ENCODE measurements at places on chromosomes 7 and 10.

DNA sequence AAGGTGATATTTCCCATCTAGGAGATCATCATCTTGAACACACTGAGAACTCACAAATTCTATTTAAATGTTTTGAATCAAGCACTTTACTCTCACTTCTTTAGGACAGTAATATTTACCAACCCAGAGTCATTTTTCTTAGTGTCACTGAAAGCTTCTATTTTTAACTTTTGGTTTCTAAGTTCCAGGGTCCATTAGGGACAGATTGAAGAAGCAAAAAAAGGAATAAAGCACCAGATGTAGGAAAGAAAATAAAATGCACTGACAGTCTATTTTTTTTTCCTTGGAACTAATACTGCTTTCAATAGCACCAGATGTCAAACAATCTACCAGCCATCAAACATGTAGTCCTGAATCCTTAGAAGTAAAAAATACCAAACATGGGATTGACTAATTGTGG is 526.7 kb upstream of the LRRN3 start:
- no peak for DNase-seq

- DNase-seq = peak; percentile 33
These were observed 57.1 kb upstream of the RHOBTB1 start for GRCh38 chr10:61000769-61001730.

- DNase-seq = no peak
These were observed 149.0 kb upstream of the INSYN2A start for GRCh38 chr10:127345231-127345965.

GRCh38 chr7:1567049-1567771 is 2.6 kb downstream of the PSMG3 start:
- DNase-seq = no peak

DNA sequence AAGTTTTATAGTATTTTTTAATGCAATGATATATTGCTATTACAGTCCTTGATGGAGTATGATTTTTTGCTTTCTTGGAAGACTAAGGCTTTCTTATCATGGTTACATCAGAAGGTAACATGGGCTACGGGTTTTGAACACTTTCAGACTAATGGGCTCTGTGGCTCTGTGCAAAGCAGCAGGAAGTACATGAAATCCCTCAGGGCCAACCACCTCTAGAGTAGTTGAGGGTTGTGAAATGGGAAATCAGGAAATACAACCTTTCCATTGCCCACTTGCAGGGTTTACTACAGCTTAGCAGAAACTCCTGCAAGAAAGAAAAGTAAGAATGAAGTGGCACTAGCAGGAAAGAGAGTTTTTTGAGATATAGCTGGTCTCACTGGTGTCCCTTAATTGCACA is 853.5 kb downstream of the KCNMA1 start:
- DNase-seq = no peak

DNA sequence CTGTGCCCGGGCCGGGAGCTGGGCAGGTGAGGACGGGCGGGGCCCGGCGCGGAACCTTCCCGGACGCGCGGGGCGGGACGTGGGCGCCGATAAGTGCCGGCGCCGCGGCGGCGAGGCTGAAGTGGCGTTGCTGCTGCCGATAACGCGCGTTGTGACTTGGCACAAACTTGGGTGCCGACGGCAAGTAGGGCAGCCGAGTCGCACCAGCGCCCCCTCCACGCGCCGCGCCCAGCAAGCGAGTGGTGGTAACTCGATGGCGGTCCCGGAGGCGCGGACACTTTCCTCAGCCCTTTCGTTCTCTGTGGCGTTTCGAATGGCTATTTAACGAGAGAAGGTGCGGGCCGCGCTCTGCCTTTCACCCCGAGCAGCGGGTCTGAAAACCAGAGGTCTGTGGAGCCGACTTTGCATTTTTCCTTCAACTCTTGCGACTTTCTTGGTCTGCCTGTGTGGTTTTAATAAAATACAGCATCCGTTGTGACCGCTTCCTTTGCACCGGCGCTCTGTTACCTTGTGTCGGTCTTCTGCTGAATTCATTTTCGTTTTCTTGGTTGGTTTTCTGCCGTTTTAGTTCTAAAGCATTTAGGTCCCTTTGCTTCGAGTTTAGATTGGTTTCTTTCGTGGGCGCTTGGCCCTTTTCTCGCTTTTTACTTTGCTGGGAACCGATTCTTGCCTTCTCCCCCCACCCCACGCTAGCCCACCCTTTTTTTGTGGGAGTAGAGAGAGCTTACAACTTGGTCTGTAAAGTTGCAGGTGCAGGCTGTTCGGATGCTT is 701 bp downstream of the STK17A start:
- no peak for DNase-seq

DNA sequence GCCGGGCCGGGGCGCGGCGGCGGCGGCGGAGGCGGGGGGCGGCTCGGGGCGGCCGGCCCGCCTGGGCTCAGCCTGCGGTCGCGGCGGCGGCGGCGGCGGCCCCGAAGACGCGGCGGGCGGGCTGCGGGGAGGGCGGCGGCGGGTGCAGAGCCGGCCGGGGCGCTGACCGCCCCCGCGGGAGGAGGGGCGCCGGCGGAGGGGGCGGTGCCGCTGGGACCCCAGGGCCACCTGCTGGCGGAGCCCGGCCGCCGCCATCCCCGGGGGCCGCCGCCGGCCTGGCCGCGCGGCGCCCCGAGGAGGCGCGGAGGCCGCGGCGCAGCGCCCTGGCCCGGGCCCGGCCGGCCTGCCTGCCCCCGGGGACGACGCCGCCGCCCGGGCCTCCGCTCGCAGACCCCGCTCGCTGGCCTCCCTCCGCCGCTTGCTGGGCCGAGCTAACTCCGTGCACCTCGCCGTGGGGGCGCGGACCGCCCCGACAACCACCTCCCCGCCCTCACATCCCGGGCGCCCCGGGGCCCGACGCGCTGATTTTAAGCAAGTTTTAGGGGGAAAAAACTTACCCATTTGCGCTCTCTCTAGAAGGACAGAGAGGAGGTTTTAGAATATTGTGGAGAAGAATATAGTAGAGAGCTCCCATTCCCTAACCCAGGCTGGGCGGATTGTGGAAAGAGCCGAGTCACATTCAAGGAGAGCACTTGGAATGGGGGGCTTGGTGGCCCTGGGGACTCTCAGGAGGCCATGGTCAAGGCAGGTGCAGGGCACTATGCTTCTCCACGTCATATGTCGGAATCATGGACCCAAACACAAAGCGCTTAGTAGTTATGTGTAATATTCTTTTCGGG is at the start of gene BEND7:
BEND7 (minus strand) TSS at position 140 of the 839 bp plus-strand sequence. CDS start 481 bp downstream, outside the sequence.
- no peak for DNase-seq

- no peak for DNase-seq
These were observed 97.4 kb upstream of the PIK3CG start for GRCh38 chr7:106767498-106768323.

- peak; percentile 22 for DNase-seq
These were observed at the start of gene CHST3 for GRCh38 chr10:71964098-71964742. TSS of gene CHST3 (plus strand) at chr10:71964395. CDS start at chr10:72005843, 41,448 bp downstream.

GRCh38 chr10:10178476-10178875 is 839.2 kb upstream of the CELF2 start:
- no peak for DNase-seq

DNA sequence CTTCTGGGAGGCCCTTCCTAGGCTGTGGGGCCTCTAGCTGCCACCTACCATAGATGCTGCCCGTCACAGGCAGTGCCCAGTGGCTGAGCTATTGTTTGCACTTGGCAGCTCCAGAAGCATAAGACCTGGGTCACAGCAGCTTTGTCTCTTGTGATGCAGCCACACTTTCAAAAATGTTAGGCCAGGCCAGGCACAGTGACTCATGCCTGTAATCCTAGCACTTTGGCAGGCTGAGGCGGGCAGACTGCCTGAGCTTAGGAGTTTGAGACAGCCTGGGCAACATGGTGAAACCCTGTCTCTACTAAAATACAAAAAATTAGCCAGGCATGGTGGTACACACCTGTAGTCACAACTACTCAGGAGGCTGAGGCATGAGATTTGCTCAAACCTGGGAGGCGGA is 9.5 kb upstream of the KAZALD1 start:
- DNase-seq = no peak

DNA sequence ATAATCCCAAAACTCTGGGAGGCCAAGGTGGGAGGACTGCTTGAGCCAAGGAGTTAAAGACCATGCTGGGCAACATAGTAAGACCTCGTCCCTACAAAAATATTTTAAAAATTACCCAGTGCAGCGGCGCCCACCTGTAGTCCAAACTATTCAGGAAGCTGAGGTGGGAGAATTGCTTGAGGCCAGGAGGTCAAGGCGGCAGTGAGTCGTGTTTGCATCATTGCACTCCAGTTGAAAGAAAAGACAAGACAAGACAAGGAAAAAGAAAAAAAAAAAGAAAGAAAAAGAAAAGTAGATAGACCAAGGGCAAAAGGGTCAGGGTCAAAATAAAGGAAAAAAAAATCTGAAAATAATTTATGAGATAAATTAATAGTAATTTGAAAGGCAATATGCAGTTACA is 5.8 kb downstream of the ANXA7 start:
- no peak for DNase-seq

- no peak for DNase-seq
These were observed 53.0 kb downstream of the TPK1 start for GRCh38 chr7:144782883-144783282.

DNA sequence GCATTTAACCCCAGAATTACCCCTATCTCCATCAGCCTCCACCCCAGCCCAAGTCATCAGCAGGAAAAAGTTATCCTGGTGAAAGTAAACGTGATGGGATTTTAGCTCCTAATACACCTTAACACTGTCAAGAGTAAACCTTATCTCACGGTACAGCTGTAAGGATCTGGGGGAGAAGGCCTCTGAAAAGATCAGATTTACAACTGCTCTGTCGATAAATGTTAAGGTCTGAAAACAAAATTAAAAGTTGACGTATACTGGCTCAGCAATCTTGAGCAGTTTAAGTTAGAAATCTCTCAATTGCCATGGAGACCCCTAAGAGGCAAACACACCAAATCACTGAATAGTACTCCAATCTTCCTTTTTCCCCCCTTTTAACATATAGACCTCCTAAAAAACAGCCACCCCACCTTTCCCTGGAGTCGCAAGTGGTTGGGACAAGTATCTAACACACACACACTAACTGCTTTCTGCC is 6.1 kb downstream of the SKAP2 start:
- no peak for DNase-seq

- no peak for DNase-seq
These were observed 135.9 kb downstream of the ABCA13 start for GRCh38 chr7:48307041-48307714.

DNA sequence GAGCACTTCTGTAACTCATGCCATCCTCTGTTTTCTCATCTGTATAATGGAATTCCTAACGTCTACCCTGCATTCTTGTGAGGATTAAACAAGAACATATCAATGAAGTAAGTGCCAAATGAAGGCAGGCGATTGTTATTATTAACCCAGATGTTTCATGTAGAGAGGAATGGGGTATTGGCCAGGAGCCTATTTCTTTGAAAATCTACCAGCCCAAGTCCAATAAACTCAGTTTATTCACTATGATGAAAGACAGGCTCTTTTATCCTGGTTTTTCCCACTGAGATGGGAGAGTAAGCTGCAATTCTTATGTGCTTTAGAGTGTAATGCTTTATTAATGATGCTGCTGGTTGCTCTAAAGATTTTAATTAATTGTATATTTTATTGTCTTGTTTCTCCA is 9.6 kb downstream of the CTTNBP2 start:
- DNase-seq = no peak

DNA sequence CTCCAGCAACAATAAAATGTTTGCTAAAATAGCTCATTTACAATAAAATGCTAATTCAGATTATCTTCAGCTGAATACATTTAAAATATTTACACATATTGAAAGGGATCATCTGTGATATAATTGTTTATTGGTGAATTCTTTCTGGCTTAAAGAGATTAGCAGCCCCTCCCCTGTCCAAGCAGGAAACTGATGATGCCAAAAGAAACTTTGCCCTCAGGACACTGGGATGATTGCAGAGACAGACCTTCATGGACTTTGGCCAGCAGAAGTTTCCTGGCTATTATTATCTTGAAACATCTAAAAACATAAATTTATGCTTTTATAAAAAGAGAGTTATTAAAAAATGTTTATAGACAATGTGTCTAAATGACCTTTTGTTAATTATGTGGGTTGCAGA is 764.9 kb upstream of the MBL2 start:
- DNase-seq = no peak

DNA sequence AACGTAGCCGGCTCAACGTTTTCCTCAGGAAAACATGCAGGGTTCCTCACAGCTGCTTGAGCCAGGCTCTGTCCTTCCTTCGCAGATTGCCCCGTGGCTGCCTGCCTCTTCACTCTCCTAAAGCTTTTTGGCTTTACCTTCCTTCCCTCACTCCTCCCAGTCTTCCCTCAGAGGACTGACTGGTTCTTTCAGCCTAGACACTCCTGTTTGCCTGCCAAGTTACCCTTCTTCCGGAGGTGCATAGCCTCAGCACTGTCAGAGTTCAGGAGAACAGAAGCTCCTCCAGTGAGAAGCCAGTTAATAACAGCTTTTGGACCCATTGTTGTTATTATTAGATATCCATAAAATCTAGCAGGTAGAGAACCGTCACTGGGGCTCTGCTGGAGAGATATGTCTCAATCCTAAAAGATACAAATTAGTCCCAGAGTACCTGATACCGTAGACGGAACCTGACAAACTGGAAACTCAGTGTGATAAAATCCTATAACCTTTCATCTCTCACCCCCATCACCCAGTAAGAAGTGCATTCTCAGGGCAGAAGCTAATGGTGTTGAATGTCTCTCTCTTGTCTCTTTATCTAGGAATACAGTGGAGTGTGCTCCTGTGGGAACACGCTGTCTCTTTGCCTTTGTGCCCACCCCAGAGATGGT is 79.6 kb downstream of the SND1 start:
- no peak for DNase-seq

- DNase-seq = no peak
These were observed 167.4 kb downstream of the PTPN20 start for GRCh38 chr10:47078393-47079203.

DNA sequence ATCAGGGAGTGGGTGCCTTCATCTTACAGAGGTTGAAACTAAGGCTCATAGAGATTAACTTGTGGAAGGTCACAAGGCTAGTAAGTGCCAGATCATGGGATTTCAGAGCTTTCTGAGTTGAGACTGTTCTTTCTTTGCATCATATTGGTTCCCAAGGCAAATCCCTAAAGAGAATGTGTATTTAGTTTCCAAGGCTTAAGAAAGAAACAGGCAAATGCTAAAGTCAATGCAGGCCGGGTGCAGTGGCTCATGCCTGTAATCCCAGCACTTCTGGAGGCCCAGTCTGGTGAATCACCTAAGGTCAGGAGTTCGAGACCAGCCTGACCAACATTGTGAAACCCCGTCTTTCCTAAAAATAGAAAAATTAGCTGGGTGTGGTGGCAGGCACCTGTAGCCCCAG is 19.8 kb downstream of the CDK1 start:
- DNase-seq = no peak

GRCh38 chr10:970311-971149 is 17.7 kb upstream of the GTPBP4 start:
- DNase-seq = no peak

- DNase-seq = no peak
These were observed 29.0 kb downstream of the KLHDC10 start for GRCh38 chr7:130099331-130099730.

DNA sequence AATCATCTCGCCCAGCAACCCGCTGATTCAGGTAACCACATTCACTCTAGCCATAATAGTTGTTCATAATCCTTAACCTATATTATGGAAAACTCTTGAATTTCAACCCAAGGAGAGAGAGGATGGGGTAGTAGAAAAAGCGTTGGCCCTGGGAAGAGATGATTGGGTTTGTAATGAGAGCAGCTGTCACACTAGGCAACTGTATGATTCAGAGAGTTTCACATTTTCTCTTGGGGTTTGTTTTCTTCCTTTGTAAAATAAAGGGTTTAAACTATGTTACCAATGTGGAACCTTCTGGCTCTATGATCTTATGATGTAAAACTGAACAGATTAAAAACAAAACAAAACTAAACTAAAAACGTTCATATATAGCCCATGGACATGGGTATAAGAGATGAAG is 705.2 kb upstream of the IGFBP3 start:
- DNase-seq = no peak

GRCh38 chr7:35263396-35263795 is 9.5 kb upstream of the TBX20 start:
- DNase-seq = no peak
